ENCODE measurements at places on chromosomes 11 and 22.

- DNase-seq: no peak
Measured at GRCh38 chr11:66845143-66845875, 2.1 kb downstream of the RCE1 start.

- no peak for DNase-seq
Measured at GRCh38 chr11:99766811-99767210, 746.1 kb downstream of the CNTN5 start.

GRCh38 chr11:79860336-79860735 lies 419.5 kb upstream of the TENM4 start:
- DNase-seq: no peak

- no peak for DNase-seq
Measured at GRCh38 chr11:128956401-128957201, 13.9 kb upstream of the TP53AIP1 start.

GRCh38 chr11:88553204-88553603 lies 215.7 kb upstream of the CTSC start:
- no peak for DNase-seq

- DNase-seq: no peak
Measured at GRCh38 chr11:92211576-92212167, 12.9 kb upstream of the FAT3 start.

- DNase-seq: no peak
Measured at GRCh38 chr11:106464728-106465127, 387.3 kb downstream of the AASDHPPT start.

DNA sequence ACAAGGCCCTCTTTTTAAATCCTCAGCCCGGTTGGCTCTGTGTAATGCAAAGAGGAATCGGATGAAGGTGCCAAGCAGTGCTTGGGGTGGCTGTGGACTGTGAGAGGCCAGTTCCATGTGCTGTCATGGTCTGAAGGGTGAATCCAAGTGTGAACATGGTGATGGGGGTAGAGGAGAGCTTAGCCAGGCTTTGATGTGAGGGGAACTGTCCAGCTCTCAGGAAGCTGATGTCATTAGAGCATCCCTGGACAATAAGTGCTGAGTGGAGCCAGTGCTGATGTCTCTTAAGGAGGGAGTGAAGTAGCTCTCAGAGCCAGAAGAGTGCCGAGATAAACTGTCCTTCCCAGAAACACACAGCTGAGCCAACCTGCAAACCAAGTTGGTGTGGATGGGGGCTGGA lies 53.6 kb downstream of the NAV2 start:
- DNase-seq: no peak

- no peak for DNase-seq
Measured at GRCh38 chr11:27194976-27195375, 154.4 kb downstream of the BBOX1 start.

GRCh38 chr11:34351051-34351450 lies 6.8 kb downstream of the ABTB2 start:
- DNase-seq: no peak

DNA sequence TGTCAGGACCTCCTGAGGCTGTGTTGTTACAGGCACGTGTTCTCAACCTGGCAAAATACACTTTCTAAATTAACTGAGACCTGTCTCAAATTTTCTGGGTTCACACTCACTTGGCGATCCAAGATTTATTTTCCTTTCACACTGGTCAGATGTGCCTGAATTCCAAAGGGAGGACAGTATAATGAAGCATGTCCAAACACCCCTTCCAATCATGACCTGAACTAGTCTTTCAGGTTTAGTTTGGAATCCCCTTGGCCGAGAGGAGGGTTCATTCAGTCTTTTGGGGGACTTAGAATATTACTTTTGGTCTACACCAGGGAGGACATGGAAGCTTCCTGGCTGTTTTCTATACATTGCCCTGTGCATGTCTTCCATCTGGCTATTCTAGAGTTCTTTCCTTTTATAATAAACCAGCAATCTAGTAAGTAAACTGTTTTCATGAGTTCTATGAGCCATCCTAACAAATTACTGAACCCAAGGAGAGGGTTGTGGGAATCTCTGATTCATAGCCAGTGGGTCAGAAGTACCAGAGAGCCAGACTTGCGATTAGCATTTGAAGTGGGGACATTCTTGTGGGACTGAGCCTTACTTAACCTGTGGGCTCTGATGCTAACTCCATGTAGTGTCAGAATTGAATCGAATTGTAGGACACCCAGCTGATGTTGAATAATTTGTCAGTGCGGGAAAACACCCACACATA lies 14.8 kb upstream of the TMEM216 start:
- DNase-seq: no peak
